WTC11 (cell line): ENCODE measurements at places on chromosomes 4 and X. TPM values are rescaled to one million over a fixed set of nuclear protein-coding genes. Genes with fewer than 3 reads are reported as not detected.

The MAML3 gene
- 7.4 to 8.7 TPM (median 7.9 TPM) in 3 replicates for total RNA-seq

The FUNDC1 gene
- total RNA-seq, result 18.0 to 20.7 TPM (median 19.9 TPM) in 3 replicates

- peaks cover 23% of the 10 kb centered on the region for H3K4me1 ChIP-seq
- H3K27ac ChIP-seq, result no peak overlapping the region
- H3K36me3 ChIP-seq, result no peaks in the 10 kb centered on the region
- DNase-seq, result no peak
- H3K27me3 ChIP-seq, result peaks cover 3% of the 10 kb centered on the region; the same call in 1 of the 2 replicates
- no peak overlapping the region for H3K4me3 ChIP-seq
These were observed 625.5 kb downstream of the TLL1 start for GRCh38 chr4:166498546-166498945.

DNA sequence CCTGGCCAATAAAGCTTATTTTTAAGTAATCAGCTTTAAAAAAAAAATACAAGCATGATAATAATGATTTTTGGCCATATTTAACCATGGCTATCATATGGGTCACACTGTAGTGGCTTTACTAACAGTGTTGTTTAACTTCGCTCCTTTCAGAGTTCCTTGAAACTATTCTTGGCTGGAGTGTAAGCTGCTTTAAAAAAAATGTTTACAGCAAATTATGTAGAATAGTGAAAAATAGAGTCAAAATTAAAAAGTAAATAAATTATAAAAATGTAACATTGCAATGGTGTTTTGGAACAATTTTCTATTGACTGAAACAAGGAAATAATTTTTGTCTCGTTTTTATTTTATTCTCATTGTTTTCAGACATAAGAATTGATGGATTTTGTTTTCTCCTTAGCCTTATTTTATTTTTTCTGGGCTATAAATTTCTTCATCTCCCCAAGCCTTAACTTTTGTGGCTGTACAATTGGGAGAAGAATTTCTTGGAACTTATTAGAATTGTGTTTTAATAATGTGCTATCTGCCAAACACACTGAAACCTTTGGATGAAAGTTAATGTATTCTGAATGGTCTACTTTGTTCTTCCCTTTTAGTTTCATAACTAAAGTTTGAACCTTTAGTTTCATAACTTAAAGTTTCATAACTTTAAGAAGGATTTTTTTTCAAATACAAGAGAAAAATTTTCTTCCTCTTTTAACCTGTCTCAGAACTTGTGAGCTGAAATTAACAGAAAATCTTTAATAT, 182.0 kb downstream of the ARHGAP24 start:
- no peaks in the 10 kb centered on the region for H3K4me1 ChIP-seq
- H3K27me3 ChIP-seq, result no peaks in the 10 kb centered on the region
- no peaks in the 10 kb centered on the region for H3K36me3 ChIP-seq
- DNase-seq, result no peak
- H3K4me3 ChIP-seq, result no peak overlapping the region

- no peak for DNase-seq
- peaks cover 5% of the 10 kb centered on the region; the same call in 1 of the 2 replicates for H3K4me1 ChIP-seq
- H3K36me3 ChIP-seq, result peaks cover 6% of the 10 kb centered on the region; the same call in 1 of the 2 replicates
- no peaks in the 10 kb centered on the region for H3K27me3 ChIP-seq
These were observed 321.2 kb upstream of the SPOCK3 start for GRCh38 chr4:167555338-167556022.

GRCh38 chr4:64712590-64712989, 303.3 kb upstream of the TECRL start:
- H3K36me3 ChIP-seq, result peaks cover 10% of the 10 kb centered on the region
- H3K27me3 ChIP-seq, result no peaks in the 10 kb centered on the region; the same call in 1 of the 2 replicates
- peak overlapping the region; percentile 48; the same call in 1 of the 2 replicates for H3K27ac ChIP-seq
- H3K4me1 ChIP-seq, result peaks cover 33% of the 10 kb centered on the region

- H3K36me3 ChIP-seq, result no peaks in the 10 kb centered on the region
- DNase-seq, result no peak
- peaks cover 41% of the 10 kb centered on the region for H3K4me1 ChIP-seq
- H3K27ac ChIP-seq, result peak overlapping the region; percentile 80; the same call in 1 of the 2 replicates
These were observed 2.3 kb downstream of the IRF2 start for GRCh38 chr4:184471881-184472613.

DNA sequence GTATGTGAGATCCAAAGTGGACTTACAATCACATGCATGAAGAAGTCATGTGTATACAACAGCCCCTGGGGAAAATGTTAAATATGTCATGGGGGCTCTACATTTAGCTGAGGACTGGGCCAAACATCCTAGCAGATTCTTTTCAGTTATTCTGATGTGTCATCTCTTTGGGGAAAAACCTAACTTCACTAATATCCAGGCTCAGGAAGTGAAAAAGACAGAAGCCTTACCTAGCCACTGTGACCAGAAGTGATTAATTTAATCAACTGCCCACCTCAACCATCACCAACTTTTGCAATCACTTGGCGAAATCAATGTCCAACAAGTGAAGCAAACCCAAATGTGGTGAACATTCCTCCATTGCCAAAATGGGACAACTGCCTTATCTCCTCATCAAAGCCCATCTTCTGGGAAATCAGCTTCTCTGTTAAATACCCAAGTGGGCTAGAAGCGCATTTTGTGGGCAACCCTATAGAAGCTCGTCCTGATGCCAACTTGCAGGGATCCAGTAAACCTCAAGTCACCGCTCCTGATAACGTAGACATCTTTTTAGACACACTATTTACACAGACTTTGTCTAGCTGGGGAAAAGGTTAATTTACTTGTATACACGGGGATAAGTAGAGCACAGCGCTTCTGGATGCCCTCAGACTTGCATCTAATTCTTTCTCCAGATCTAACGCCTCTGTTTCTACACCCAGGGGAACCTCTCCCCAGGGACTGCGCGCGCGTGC, 1.4 kb upstream of the HHIP start:
- peak overlapping the region; percentile 63; the same call in 1 of the 2 replicates for H3K4me3 ChIP-seq
- no peak overlapping the region for H3K27ac ChIP-seq
- peaks cover 90% of the 10 kb centered on the region for H3K27me3 ChIP-seq
- H3K4me1 ChIP-seq, result peaks cover 29% of the 10 kb centered on the region
- no peaks in the 10 kb centered on the region for H3K36me3 ChIP-seq
- no peak for DNase-seq
